Upper lobe of left lung (tissue), 6 donors: ENCODE measurements at places on chromosomes 5 and 9.

DNA sequence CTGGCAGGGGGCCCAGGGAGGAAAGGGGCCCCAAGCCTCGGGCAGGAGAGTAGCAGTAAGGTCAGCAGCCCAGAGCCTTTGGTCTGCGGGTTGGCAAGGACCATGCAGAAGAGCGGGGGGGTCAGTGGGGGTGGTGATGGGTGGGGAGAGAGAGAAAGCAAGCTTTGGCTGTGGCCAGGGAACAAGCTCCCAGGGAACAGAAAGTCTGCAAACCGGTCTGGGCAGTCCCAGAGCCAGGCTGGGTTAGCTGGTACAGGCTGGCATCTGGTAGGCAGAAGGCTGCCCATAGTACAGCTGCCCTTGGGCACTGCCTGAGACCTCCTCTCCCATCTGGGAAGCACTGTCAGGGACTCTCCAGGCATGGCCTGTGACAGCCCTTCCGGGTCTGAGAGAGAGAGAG, 10.5 kb upstream of the EPB41L4B start:
- no peaks in the 10 kb centered on the region for H3K36me3 ChIP-seq
- H3K27me3 ChIP-seq = no peaks in the 10 kb centered on the region
- DNase-seq = no peak
- H3K4me3 ChIP-seq = no peak overlapping the region
- peaks cover 4% of the 10 kb centered on the region for H3K4me1 ChIP-seq
- peak overlapping the region; percentile 74 for H3K27ac ChIP-seq

DNA sequence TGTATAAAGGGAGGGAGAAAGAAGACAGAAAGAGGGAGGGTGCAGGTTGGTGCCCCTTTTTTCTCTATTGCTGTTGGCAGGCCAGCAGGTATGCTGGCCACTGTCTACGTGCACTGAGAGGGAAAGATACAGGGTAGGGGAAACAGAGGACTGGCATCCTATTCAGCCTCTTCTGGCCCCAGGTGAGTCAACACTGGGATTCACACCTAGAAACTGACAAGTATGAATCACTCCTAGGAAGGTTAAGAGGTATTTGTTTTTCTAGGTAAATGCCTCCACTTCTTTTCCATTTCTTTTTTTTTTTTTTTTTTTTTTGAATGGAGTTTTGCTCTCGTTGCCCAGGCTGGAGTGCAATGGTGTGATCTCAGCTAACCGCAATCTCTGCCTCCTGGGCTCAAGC, 2.8 kb upstream of the UBAP1 start:
- peaks cover 20% of the 10 kb centered on the region for H3K4me1 ChIP-seq
- H3K36me3 ChIP-seq = no peaks in the 10 kb centered on the region
- DNase-seq = no peak
- H3K27ac ChIP-seq = no peak overlapping the region

- no peak for DNase-seq
- H3K4me3 ChIP-seq = no peak overlapping the region
- H3K27ac ChIP-seq = no peak overlapping the region
- H3K27me3 ChIP-seq = no peaks in the 10 kb centered on the region
- no peaks in the 10 kb centered on the region for H3K4me1 ChIP-seq
These were observed 82.3 kb upstream of the AGXT2 start for GRCh38 chr5:35129921-35130485.

- H3K4me1 ChIP-seq = peaks cover 3% of the 10 kb centered on the region
- peak overlapping the region; percentile 51 for H3K4me3 ChIP-seq
- peak; percentile 72 for DNase-seq
- no peak overlapping the region for H3K27ac ChIP-seq
- H3K27me3 ChIP-seq = no peaks in the 10 kb centered on the region
- no peaks in the 10 kb centered on the region for H3K36me3 ChIP-seq
These were observed 83.0 kb upstream of the FREM1 start for GRCh38 chr9:14993061-14993800.

DNA sequence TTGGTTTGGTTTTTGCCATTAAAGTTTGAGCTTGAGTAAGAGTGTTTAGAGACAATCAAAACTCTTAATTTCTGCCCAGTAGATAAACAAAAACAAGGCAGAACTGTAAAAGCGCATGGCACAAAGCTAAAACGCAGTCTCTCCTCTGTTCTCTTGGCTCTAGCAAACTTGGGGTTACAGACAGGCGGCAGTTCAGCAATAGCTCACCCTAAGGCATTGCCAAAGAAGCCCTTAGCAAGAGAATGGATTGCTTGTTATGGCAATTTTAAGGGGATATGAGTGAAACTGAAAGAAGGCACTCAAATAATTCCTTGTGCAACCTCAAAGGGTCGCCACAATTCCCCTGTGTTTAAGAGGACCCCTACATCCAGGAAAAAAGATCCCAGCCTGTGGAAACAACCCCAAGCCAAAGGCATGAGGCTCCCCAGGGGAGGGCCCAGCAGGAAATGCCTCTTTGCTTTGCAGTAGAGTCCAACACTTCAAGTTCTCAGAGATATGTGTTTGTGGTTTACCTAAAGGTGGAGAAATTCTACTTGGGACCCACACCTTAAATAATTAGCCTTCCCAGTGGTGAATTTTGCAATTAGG, 317.0 kb upstream of the MPDZ start:
- no peak overlapping the region for H3K4me3 ChIP-seq
- H3K4me1 ChIP-seq = no peaks in the 10 kb centered on the region
- H3K36me3 ChIP-seq = no peaks in the 10 kb centered on the region
- no peak for DNase-seq
- no peaks in the 10 kb centered on the region for H3K27me3 ChIP-seq

DNA sequence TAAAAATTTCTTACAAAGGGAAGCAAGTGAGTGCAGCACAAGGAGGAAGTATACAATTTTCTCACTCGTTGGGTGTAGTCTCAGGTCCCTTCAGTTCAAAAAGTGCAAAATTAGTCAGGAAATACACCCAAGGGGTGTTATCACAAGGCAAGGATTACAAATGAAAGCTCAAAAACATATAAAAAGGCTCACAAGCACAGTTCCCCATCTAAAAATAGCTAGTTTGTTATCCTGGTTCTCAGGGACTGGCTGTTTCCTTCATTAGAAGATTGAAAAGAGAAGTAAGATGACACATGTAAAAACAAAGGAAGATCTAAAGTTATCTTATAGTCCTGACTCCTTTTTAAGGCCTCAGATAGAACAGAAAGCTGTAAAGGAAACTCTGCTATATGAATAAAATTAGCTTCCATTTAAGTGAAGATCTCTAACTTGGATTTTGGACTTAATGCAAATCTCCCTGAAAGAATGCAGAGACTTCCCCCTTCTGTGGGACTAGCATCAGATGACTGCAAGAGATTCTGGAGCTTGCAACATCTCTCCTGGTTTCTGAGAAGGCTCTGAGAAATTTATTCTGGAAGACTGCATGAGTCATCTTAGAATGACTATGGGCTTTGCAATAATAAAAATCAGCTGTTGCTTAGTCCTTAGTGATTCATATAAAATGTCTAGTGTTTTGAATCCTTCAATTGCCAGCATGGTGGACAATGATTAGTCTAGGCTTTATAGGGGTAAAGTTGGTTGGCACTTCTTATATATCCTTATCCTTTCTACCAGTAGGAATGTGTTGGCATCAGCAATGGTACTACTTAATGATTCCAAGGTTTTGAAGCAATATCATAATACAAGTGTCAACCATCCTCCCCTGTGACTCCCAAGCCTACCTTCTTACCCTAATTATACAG, 25.4 kb downstream of the DAB2 start:
- no peak overlapping the region for H3K4me3 ChIP-seq
- H3K36me3 ChIP-seq = no peaks in the 10 kb centered on the region
- no peaks in the 10 kb centered on the region for H3K27me3 ChIP-seq
- H3K4me1 ChIP-seq = peaks cover 33% of the 10 kb centered on the region
- peak overlapping the region; percentile 72 for H3K27ac ChIP-seq
- DNase-seq = peak; percentile 43

DNA sequence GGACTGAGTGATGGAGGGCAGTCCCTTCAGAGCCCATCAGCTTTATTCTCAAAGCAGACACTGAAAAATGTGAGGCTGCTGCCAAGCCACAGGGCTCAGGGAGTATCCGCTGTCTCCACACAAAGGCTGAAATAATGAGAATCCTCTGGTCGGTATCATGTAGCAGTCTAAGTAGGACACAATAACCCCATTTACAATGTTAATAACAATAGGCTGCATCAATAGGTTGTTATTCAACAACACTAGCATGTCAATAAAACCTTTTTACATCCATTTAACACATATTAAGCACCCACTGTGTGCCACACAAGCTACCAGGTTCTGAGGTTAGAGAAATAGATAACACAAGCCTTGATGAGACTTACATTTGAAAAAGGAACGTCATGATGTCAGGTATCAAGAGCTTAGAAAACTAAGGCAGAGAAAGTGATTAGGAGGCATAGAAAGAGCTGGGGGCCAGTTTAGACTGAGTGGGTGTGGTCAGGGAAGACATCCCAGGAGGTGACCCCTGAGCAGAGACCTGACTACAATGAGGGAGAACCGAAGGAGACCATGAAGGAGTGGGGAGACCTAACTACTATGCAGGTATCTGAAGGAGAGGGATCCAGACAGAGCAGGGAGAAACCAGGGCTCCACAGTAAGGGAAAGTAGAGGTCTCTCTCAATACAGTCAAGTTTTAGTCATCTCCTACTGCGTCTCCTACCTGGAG, 140.1 kb upstream of the GRIA1 start:
- H3K4me3 ChIP-seq = no peak overlapping the region
- no peaks in the 10 kb centered on the region for H3K4me1 ChIP-seq
- DNase-seq = no peak
- H3K27me3 ChIP-seq = no peaks in the 10 kb centered on the region

DNA sequence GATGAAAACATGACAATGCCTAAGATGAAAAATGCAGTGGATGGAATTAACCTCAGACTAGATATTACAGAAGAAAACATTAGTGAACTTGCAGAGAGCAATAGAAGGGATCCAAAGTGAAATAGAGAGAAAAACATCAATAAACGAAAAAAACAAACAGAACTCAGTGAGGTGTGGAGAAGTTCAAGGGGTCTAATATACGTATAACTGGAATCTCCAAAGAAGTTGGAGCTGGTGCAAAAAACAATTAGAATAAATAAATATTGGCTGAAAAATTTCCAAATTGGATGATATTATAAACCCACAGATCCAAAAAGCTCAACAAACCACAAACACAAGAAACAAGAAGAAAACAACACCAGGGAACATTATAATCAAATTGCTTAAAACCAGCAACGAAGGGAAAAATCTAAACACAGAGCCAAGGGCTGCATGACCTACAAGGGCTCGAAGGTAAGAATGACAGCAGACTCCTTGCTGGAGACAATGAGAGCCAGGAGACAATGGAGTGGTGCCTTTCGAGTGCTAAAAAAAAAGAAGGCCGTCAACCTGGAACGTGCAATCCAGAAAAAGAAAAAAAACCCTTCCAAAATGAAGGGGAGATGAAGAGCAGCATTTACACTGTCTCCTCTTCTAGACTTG, 11.8 kb downstream of the FAM163B start:
- H3K27me3 ChIP-seq = no peaks in the 10 kb centered on the region
- H3K36me3 ChIP-seq = no peaks in the 10 kb centered on the region
- no peak for DNase-seq
- H3K4me3 ChIP-seq = no peak overlapping the region
- no peak overlapping the region for H3K27ac ChIP-seq
- no peaks in the 10 kb centered on the region for H3K4me1 ChIP-seq
